ENCODE measurements at places on chromosomes 11 and 22. TPM values are rescaled to one million over a fixed set of nuclear protein-coding genes. Genes with fewer than 3 reads are reported as not detected.

OR51I1 gene
- total RNA-seq: not detected

WBP2NL gene
- 1.1 TPM for total RNA-seq

CCDC89 gene
- 1.7 TPM for total RNA-seq

YPEL1 gene
- total RNA-seq: 2.2 TPM

AP5B1 gene
- 20.1 TPM for total RNA-seq

GGTLC3 gene
- total RNA-seq: not detected

LYVE1 gene
- 29.3 TPM for total RNA-seq

All from colonic mucosa (tissue), 4 donors.